ENCODE measurements at places on chromosomes 3 and 15. TPM values are rescaled to one million over a fixed set of nuclear protein-coding genes. Genes with fewer than 3 reads are reported as not detected.

GRCh38 chr3:140762746-140763145 is 84.9 kb downstream of the TRIM42 start:
- no peaks in the 10 kb centered on the region for H3K36me3 ChIP-seq
- H3K4me1 ChIP-seq, result no peaks in the 10 kb centered on the region
- no peak overlapping the region for H3K27ac ChIP-seq
- peaks cover 2% of the 10 kb centered on the region for H3K27me3 ChIP-seq
- H3K4me3 ChIP-seq, result no peak overlapping the region
- no peak for DNase-seq

Gene RTP4
- 3.4 TPM for polyA plus RNA-seq

- no peaks in the 10 kb centered on the region for H3K4me1 ChIP-seq
- DNase-seq, result no peak
- H3K27me3 ChIP-seq, result no peaks in the 10 kb centered on the region
- no peaks in the 10 kb centered on the region for H3K36me3 ChIP-seq
Observed at GRCh38 chr3:38853011-38853410, 37.0 kb upstream of the SCN10A start.

GRCh38 chr3:74630602-74631001 is 16.1 kb upstream of the CNTN3 start:
- no peaks in the 10 kb centered on the region for H3K36me3 ChIP-seq
- DNase-seq, result no peak
- no peak overlapping the region for H3K4me3 ChIP-seq
- no peaks in the 10 kb centered on the region for H3K27me3 ChIP-seq

GRCh38 chr3:126124896-126125295 is 41.0 kb upstream of the SLC41A3 start:
- H3K4me1 ChIP-seq, result no peaks in the 10 kb centered on the region
- H3K4me3 ChIP-seq, result no peak overlapping the region
- no peaks in the 10 kb centered on the region for H3K27me3 ChIP-seq
- H3K27ac ChIP-seq, result no peak overlapping the region

Gene PRRT3
- polyA plus RNA-seq, result 0.22 TPM

DNA sequence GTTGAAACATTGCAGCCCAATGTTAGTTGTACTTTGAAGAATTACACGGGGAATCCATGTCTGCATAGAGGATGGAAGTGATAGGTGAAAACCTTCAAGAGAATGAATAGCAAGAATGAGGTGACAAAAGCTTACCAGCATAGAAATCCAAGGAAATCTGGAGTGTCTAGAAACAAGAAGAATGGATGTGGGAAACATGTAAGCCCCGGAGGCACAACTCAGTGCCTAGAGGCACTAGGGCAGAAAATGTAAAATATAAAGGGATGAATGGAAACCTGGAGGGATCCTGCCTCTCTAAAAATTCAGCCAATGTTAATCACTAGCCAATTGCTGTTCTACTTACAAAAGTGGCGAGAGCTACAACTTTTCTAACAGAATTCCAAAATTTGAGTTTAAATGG is 619.0 kb downstream of the TBL1XR1 start:
- H3K4me3 ChIP-seq, result no peak overlapping the region
- no peaks in the 10 kb centered on the region for H3K27me3 ChIP-seq
- H3K36me3 ChIP-seq, result no peaks in the 10 kb centered on the region
- no peak overlapping the region for H3K27ac ChIP-seq

GRCh38 chr3:52038227-52038626 is 18.1 kb downstream of the DUSP7 start:
- DNase-seq, result no peak
- H3K4me3 ChIP-seq, result no peak overlapping the region
- peaks cover 8% of the 10 kb centered on the region for H3K4me1 ChIP-seq
- H3K27me3 ChIP-seq, result no peaks in the 10 kb centered on the region
- no peaks in the 10 kb centered on the region for H3K36me3 ChIP-seq

DNA sequence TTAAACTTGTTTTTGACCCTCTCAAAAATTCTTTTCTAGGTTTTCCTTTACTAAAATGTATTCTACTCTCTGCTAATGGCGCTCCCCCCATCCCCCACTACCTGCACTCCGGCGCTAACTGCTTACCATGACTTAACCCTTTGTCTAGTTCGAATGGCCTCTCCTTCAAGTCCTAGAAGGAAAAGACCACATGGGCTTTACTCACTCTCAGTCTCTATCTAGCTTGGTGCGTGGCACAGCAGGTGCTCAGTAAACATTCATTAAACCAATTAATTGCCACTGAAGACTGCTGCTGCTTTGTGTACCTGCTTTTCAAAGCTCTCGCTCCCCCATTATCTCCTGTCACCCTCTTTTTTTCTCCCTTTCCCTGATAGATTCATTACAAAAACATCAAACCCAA is 457.7 kb upstream of the THRB start:
- H3K27ac ChIP-seq, result no peak overlapping the region
- H3K27me3 ChIP-seq, result no peaks in the 10 kb centered on the region
- H3K4me3 ChIP-seq, result no peak overlapping the region
- no peak for DNase-seq

DNA sequence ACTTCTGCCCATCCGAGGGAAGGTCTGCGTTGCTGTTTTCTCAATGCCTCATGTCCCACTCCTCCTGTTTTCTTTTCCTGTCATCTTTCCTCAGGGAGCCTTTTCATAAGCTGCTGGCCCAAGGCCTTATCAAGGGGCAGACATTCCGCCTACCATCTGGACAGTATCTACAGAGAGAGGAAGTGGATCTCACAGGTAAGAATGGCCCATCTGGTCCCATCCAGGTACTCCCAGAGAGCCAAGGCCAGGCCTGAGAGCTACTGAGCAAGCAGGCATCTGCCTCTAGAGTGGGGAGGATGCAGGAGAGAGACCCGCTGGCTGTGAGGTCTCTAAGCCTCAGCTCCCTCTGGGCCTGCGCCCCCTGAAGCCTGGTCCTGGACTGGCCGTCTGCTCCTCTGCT is 81.5 kb upstream of the LIMD1 start:
- H3K4me3 ChIP-seq, result no peak overlapping the region
- peaks cover 2% of the 10 kb centered on the region for H3K36me3 ChIP-seq
- no peaks in the 10 kb centered on the region for H3K27me3 ChIP-seq
- no peak overlapping the region for H3K27ac ChIP-seq
- DNase-seq, result no peak

DNA sequence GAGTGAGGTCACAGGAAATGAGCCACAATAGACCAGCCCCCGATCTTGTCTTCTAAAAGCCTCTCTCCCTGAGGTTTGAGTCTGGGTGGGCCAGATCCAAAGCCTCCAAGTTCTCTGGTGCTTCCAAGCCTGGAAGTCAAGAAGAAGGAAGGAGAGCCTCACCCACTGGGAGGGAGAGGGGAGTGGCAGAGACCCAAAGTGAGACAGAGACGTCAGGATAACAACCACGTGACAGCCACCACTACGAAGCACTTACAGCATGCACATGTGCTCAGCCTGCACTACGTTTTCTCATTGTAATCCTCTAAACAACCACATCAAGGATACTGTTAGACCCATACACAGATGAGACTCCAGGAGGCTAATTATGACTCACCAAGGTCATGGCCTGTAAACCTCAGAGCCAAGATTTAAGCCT is 197.3 kb upstream of the LINGO1 start:
- DNase-seq, result no peak
- H3K4me1 ChIP-seq, result no peaks in the 10 kb centered on the region
- H3K27ac ChIP-seq, result no peak overlapping the region

GRCh38 chr15:98896802-98897732 is 110.5 kb downstream of the PGPEP1L start:
- no peaks in the 10 kb centered on the region for H3K4me1 ChIP-seq
- no peaks in the 10 kb centered on the region for H3K36me3 ChIP-seq
- peaks cover 8% of the 10 kb centered on the region for H3K27me3 ChIP-seq
- DNase-seq, result no peak
- no peak overlapping the region for H3K4me3 ChIP-seq

Gene SERPINI2
- polyA plus RNA-seq, result not detected

Gene MYD88
- 51.1 TPM for polyA plus RNA-seq
